ENCODE measurements at places on chromosomes 5 and 9.

GRCh38 chr9:124758061-124758460, 13.1 kb downstream of the NR6A1 start:
- DNase-seq, result no peak

- peak; percentile 75 for DNase-seq
These were observed 55.3 kb upstream of the POU4F3 start for GRCh38 chr5:146283344-146283761.

- DNase-seq, result no peak
These were observed 7.7 kb upstream of the VAV2 start for GRCh38 chr9:133999851-134000265.

- no peak for DNase-seq
These were observed 127.1 kb downstream of the DIRAS2 start for GRCh38 chr9:90515510-90515909.

DNA sequence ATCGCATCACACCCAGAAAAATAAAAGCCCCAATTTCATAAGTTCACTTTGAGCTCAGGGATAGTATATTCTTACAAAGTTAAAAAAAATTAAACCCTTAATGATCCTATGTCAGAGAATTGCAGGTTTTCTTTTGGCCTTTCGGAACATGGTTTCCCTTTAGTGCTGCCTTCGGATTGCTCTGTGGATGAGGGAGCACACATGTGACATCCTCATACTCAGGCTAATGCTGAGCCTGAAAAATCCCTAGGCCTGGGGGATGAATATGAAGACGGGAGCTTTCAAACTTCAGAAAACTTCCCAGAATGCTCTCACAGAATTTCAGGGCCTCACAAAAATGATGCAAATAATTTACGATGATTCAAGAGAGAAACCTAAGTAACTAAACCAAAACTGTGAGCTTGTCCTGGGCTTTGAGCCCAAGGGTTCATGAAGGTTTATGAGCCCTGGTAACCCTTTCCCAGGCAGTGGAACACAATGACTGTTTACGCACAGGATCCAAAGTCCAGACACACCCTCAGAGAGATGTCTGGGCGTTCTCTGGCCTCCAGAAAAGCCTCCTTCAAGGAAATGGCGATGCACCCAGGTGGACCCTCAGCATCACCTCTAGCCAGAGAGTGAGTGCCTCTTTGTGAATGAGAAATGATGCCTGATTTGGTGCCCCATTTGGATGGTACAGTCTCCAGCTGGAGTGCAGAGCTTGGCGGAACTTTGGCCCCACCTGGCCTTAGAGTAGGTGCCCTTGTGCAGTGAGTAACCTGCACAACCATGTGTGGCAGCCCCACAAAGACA, 145.4 kb downstream of the ENTREP1 start:
- DNase-seq, result no peak

DNA sequence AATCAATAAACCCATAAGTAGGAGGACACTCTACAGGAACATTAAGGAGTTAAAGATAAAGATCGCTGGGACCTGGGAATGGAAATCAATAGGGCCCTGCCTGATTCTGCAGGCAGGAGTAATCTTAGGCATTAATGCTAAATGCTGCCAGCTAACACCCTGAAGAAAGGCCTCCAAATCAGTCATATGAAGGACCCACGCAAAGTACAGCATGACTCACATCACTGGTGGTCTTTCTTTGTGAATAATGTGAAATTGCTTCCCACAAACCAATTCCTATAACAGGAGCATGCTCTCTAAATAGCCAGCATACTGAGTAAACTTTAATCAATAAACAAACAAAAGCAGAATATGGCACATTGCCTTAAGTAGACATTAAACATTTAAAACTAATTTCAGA, 172.3 kb downstream of the SEMA5A start:
- DNase-seq, result no peak

DNA sequence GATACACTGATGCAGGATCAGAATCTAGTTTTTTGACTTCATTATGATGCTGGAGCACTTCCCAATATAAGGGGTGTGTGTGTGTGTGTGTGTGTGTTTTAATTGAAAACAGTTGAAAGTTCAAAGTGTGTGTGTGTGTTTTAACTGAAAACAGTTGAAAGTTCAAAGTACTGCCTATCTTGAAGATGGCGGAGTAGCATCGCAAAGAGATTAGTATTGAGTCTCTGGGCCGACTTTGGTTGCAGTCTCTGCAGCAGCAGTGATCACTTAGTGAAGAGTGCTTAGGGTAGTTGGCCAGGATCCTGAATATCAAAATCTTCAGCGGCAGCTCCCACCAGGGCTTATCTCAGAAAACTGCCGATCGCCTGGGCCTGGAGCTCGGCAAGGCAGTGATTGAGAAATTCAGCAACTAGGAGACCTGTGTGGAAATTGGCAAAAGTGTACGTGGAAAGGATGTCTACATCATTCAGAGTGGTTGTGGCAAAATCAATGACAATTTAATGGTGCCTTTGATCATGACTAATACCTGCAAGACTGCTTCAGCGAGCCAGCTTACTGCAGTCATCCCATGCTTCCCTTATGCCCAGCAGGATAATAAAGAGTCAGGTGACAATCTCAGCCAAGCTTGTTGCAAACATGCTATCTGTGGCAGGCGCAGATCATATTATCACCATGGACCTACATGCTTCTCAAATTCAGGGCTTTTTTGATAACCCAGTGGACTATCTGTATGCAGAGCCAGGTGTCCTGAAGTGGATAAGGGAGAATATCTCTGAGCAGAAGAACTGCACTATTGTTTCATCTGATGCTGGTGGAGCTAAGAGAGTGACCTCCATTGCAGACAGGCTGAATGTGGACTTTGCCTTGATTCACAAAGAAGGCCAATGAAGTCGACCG, 7.3 kb upstream of the SCAI start:
- no peak for DNase-seq

GRCh38 chr5:172144931-172145869, 42.8 kb downstream of the STK10 start:
- no peak for DNase-seq

DNA sequence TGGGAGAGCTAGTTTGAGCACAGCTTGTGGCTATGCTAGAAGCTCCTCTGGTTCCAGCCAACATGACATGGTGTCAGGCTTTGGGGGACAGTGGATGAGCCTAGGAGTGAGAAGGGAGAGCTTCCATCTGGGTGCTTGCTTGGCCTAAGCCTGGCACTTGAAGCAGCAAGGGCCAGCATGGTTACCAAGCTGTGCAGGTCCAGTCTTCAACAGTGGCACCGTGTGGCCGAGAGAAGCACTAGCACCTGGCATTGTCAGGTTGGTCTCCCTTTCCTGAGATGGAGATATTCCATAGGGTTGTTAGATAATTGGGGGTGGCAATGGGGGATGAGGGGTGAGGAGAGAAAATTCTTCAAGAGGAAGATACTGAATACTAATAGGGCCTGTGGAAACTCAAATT, 261.9 kb downstream of the PBX3 start:
- peak; percentile 5 for DNase-seq

DNA sequence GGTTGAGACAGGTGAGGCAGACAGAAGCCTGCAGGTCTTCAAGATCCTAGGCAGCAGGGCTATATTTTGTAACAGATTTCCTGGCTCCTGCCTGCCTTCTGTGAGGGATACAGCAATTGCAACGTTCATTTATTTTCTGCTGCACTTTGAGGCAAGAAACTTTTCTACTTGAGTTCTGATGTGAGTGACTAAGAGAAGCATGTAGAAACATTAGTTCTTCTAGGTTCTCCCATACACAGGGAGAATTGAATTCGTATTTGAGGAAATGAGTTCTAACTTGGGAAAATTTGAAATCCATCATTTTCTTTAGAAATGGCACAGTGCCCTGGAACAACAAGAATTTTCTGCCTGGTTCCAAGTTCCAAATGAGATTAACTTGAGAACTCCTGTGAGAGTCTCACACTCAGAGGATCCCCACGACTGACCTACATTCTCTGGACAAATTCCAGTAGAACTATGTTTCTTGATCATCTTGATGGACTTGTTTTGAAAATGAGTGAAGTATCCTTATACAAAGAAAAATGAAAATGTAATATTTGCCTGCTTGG, 15.0 kb downstream of the MAMDC2 start:
- DNase-seq, result no peak

DNA sequence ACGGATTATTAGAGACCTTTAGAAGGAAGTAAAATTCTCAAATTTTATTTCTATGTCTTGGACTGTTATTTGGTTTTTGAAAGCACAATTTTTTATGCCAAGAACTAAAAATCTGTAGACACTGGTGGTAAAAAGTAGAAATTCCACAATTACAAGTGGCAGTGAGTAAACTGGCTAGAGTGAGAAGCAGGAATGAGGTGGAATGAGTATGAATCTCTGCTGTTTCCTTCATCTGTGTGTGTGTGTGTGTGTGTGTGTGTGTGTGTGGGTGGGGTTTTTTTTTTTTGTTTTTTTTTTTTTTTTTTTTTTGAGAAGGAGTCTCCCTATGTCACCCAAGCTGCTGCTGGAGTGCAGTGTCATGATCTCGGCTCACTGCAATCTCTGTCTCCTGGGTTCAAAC, 94.2 kb downstream of the TLE4 start:
- DNase-seq, result no peak

DNA sequence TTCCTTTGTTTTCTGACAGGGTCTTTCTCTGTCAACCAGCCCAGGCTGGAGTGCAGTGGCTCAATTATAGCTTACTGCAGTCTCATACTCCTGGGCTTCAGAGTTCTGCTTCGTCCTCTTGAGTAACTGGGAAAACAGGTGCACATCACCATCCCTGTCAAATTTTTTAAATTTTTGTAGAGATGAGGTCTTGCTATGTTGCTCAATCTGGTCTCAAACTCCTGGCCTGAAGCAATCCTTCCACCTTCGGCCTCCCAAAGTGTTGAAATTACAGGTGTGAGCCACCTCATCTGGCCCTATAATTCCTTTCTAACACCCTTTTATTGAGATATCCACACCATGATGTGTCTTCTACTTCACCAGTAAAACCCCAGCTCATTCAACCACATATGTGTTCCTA, 341.6 kb upstream of the PCSK5 start:
- DNase-seq, result no peak

DNA sequence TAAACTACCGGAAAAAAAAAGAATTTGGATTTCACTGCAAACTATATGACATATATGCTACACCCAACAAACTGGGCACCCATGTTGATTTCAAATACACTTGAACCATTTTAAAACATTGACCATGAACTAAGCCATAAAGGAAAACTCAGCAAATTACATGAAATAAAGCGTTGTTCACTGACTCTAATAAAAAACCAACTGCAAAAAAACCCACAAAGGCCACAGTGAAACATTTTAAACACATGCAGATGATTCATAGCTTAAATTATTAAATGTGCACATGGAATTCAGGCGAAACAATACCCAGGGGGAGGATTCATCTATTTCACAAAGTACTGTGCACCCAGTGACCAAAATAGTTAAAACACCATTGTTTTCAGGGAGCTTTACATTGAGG, 33.3 kb downstream of the MTRR start:
- DNase-seq, result no peak

DNA sequence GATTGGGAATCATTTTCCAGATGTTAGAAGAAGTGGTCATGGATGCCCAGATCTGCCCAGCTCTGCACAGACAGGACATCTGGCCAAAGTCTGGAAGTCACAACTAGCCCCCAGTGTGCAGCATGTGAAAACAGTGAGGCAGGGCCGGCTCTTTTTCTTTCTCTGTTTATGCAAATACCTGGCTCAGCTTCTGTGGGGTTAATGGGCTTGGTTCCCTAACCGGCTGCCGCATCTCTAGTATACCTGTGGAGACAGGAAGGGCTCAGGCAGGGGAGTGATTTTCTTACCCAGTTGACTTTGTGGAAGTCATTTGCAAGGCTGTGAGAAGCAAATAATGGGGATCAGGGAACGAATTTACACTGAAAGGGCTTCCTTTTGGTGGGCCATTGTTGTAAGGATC, 254.8 kb upstream of the PANK3 start:
- DNase-seq, result no peak

DNA sequence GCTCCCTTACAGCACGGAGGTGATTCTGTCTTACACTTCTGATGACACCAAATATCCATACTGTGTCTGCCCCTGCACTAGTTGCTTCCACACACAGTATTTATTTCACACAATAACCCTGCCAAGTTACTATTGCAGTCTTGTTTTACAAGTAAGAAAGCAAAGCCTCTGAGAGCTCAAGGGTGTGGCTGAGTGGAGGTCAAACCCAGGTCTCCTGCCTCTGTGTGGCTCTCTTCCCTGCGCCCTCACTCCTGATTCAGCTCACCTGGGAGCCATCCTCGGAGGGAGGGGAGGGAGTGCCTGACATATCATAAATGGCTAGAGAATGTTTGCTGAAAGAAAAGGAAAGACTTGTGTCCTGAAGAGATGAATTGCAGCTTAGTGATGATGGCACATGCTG, 41.0 kb downstream of the MVB12B start:
- DNase-seq, result no peak

DNA sequence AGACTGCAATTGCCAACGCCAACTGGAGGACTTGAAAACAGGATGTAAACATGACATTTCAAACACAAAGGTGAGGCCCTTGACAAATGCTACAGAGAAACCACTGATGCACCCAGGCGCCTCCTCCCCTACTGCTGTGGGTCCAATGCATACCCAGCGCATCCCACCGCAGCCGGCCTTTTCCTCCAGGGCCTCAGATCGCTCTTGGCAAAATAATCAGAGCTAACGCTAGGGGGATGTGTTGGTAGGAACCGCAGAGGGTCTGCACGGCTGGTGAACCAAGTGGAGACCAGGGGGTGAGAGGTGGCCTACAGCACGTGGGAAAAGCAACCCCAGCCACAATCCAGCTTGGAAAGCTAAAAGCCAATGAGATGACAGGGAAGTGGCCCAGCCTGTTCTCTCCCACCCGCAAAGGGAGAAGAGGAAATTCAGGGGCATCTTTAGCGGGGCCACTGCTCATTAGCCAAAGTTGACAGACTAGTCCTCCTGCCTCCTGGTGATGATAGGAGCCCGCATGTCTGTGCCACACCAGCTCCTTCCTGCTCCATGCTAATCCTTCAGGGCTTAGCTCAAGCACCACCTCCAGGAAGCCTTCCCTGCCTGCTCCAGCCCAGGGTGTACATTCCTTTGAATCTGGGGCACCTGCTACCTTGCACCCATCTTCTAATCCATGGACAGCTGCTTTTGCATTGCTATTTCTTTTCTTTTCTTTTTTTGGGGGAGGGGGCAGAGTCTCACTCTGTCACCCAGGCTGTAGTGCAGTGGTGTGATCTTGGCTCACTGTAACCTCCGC, 5.9 kb downstream of the FAM163B start:
- DNase-seq, result no peak

- DNase-seq, result no peak
These were observed 16.7 kb upstream of the RIC1 start for GRCh38 chr9:5612185-5612530.

DNA sequence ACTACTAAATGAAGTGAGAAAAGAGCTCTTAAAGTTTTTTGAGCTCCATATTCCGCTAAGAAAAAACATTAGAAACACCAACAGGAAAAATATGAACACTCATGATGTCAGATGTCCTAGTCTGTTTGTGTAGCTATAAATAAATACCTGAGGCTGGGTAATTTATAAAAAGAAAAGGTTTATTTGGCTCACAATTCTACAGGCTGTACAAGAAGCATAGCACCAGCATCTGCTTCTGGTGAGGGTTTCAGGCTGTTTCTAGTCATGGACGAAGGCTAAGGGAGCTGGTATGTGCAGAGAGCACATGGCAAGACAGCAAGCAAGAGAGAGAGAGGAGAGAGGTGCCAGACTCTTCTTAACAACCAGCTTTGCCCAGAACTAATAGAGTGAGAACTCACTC, 186.2 kb downstream of the PLK2 start:
- peak; percentile 49 for DNase-seq
